CD4-positive, CD25-positive, alpha-beta regulatory T cell (primary cell): ENCODE measurements at places on chromosomes 3 and 15. TPM values are rescaled to one million over a fixed set of nuclear protein-coding genes. Genes with fewer than 3 reads are reported as not detected.

DNA sequence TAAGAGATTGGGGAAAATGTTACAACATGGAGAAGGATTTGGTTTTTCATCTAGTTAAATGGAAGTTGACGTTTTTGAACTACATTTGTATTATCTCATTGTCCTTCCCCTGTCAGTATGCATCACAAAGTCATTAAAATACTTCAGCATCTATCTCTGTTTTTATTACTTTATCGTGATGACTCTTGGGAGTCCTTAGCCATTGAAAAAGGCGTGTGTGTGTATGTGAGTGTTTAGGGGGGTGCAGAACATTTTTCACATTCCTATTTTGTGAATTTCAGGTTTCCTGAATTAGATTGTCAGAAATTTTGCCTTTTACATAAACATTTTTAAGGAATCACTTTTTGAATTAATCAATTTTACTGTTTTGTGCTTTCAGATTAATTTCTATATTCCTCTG is 360.6 kb upstream of the SGO1 start:
- no peak for DNase-seq

DNA sequence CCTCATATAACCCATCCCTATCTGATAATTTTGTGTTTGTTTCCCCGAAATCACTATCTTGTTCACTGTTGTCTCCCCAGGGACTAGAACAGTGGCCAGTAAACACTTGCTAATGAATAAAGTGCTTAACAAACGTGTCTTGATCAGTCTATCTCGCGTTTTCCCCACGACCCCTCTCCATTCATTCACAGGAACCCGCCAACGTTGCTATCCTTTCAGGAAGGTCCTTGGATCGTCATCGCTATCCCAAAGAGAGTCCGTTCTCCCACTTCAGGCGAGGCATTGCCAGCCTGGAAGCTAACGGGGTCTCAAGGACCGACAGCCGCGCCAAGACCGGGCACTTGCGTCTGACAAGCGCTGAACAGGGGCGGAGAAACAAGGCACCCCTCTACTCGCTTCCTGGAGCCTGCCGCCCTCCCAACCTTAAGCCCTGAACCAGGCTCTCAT is 344 bp downstream of the LINS1 start:
- DNase-seq: no peak

GRCh38 chr15:28935316-28935715 is 49.5 kb downstream of the APBA2 start:
- DNase-seq: no peak

- no peak for DNase-seq
These were observed 59.9 kb downstream of the FAM43A start for GRCh38 chr3:194745422-194746184.

The PAQR9 gene
- not detected for polyA plus RNA-seq

- DNase-seq: peak; percentile 24
These were observed 66.7 kb downstream of the FILIP1L start for GRCh38 chr3:100047455-100048141.

The LIPC gene
- polyA plus RNA-seq: 1.7 TPM

- DNase-seq: no peak
These were observed 468.8 kb downstream of the CNTN4 start for GRCh38 chr3:2567451-2567850.

GRCh38 chr3:62665627-62666437 is 209.4 kb downstream of the CADPS start:
- no peak for DNase-seq

GRCh38 chr3:72630327-72630968 is 217.8 kb downstream of the SHQ1 start:
- DNase-seq: no peak

GRCh38 chr15:86645925-86646500 is 566.3 kb downstream of the AGBL1 start:
- DNase-seq: no peak
